Endothelial cell of coronary artery (primary cell): ENCODE measurements at places on chromosomes 1 and 21. TPM values are rescaled to one million over a fixed set of nuclear protein-coding genes. Genes with fewer than 3 reads are reported as not detected.

The RHBG gene
- not detected in 2 replicates for total RNA-seq

The MPZ gene
- total RNA-seq: 0.54 and 1.2 TPM in 2 replicates

The PODN gene
- total RNA-seq: 0.45 and 1.4 TPM in 2 replicates

The SLC45A3 gene
- 6.7 and 8.5 TPM in 2 replicates for total RNA-seq

The OR2T33 gene
- total RNA-seq: not detected in 2 replicates

The USH2A gene
- not detected in 2 replicates for total RNA-seq

The CFAP107 gene
- not detected in 2 replicates for total RNA-seq

The S100A12 gene
- not detected in 2 replicates for total RNA-seq

The ANKRD34A gene
- total RNA-seq: 0.27 and 0.28 TPM in 2 replicates

The C1orf105 gene
- total RNA-seq: not detected in 2 replicates

The TFF3 gene
- not detected in 2 replicates for total RNA-seq

The OR2L8 gene
- not detected in 2 replicates for total RNA-seq

The GBP1 gene
- total RNA-seq: 15.2 and 25.5 TPM in 2 replicates

The KAZN gene
- 0.72 and 2.0 TPM in 2 replicates for total RNA-seq

The PPIE gene
- total RNA-seq: 36.5 and 43.2 TPM in 2 replicates

The TMEM61 gene
- not detected in 2 replicates for total RNA-seq

The ITLN2 gene
- total RNA-seq: 0.18 and 1.3 TPM in 2 replicates

The LEFTY2 gene
- total RNA-seq: under 0.01 and 0.09 TPM in 2 replicates

The PLA2G2A gene
- total RNA-seq: not detected in 2 replicates

The CHD1L gene
- 37.3 and 41.7 TPM in 2 replicates for total RNA-seq

The FAAH gene
- total RNA-seq: 0.27 and 0.75 TPM in 2 replicates

The KIFAP3 gene
- total RNA-seq: 14.7 and 17.1 TPM in 2 replicates

The SCMH1 gene
- total RNA-seq: 12.4 and 15.0 TPM in 2 replicates
